ENCODE measurements at places on chromosomes 5 and 9.

DNA sequence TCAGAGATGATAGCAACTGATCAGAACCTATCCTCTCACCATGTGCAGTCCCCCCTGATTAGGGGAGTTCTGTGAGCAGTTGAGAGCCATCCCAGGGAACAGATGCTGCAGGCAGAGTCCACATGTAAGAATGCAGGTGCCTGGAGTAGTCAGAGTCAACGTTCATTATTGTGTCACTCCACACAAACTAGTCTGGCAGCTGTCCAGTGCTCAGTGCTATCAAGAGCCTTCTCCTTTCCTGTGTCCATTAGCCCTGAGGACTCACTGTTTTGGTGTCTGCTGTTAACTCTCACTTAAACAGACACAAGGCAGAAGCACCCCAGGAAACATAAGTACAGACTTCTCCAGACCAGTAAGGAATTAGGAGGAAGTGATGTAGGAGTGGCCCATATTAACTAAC, 2.5 kb downstream of the SH3TC2 start:
- no peak overlapping the region for H3K4me3 ChIP-seq
- DNase-seq = no peak
- H3K36me3 ChIP-seq = no peaks in the 10 kb centered on the region
- no peak overlapping the region for H3K27ac ChIP-seq
- peaks cover 28% of the 10 kb centered on the region for H3K4me1 ChIP-seq

DNA sequence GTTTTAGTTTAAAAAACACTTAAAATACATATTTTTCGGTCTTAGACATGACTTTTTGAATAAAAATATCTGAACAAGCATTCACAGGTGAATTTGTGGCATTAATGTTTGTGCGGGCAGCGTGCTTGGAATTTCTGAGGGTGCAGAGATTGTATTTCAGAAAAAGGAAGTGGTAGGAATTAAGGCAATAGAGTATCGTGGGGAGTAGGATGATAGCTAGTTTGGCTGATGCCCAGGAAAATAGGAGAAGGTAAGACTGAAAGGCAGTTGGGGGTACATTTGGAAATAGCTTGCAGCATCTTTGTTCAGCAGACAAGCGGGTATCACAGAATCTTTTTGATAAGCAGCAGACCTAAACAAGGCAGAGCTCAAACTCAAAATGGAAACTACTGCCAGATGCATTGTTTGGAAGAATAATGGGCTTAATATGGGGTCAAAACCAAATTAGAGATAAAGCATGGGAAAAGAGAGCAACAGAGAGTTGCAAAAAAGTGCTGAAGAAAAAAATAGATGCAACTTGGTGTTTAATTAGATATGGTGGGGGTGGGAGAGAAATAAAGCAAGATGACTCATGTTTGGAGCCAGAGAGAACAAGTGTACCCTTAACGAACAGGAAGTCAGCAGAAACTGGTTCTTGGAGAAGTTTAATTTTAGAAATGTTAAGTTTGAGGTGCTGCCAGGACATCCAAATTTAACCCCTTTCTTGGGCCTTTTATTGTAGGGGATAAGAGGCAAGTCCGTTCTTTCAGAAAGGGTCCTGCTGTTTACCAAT, 85.7 kb upstream of the ARRDC3 start:
- H3K27me3 ChIP-seq = no peaks in the 10 kb centered on the region
- DNase-seq = no peak
- H3K36me3 ChIP-seq = no peaks in the 10 kb centered on the region

DNA sequence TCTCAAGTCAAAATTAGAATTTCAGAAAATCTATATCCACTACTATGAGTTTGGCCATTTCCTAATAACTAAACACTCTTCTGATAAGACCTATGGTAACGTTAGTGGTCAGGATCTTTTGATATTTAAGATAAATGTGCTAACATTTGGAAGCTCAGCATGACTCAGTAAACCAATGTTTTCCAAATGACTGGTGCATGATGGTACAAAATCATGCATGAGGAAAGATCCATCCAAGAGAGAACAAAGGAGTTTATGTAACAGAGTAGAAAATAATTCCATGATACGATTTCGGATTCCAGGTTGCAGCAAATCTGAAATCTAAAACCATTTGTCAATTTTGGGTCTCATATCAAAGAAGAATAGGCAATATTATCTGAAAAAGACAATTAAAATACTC, 279.2 kb downstream of the NSG2 start:
- no peak overlapping the region for H3K27ac ChIP-seq
- no peak for DNase-seq
- peaks cover 75% of the 10 kb centered on the region for H3K27me3 ChIP-seq
- H3K36me3 ChIP-seq = no peaks in the 10 kb centered on the region

GRCh38 chr5:122151640-122152039, 22.3 kb downstream of the ZNF474 start:
- H3K27me3 ChIP-seq = no peaks in the 10 kb centered on the region
- no peaks in the 10 kb centered on the region for H3K36me3 ChIP-seq
- H3K27ac ChIP-seq = peak overlapping the region; percentile 11
- peaks cover 6% of the 10 kb centered on the region for H3K4me1 ChIP-seq
- H3K4me3 ChIP-seq = no peak overlapping the region

- H3K4me3 ChIP-seq = peak overlapping the region; percentile 91
- peaks cover 16% of the 10 kb centered on the region for H3K4me1 ChIP-seq
- H3K27me3 ChIP-seq = no peaks in the 10 kb centered on the region
These were observed 779 bp downstream of the PKN3 start for GRCh38 chr9:128702949-128703615.

DNA sequence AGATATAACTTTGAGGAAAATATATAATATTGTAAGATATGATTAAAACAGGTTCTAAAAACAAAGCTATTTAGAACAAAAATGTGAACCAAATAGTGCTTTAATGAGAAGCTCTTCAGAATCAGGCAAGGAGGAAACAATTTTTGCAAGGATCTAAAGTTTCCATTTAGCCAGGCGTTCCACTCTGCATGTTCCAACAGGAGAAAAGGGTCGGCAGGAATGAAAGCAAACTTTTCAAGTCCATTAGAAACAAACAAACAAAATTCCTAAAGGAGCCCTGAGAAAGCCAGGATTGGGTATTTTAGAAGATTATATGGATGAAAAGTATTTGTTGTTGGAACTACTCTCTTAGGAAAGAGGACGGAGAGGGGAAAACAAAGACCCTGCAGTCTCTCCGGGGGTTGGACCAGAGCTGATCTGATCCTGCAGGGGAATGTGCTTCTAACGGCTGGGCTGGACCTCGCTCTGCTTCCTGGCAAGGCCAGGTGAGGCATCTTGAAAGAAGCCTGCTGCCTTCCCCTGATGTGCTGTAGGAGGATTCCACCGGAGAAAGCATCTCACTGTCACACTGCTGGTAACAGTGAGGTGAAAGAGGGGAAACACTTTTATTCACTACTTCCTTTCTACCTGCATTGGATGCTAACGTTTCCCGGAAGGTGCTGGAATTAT, 94.6 kb downstream of the PRRT1B start:
- peaks cover 42% of the 10 kb centered on the region for H3K4me1 ChIP-seq
- peak overlapping the region; percentile 19 for H3K27ac ChIP-seq
- peaks cover 20% of the 10 kb centered on the region for H3K36me3 ChIP-seq

- H3K27ac ChIP-seq = no peak overlapping the region
- H3K36me3 ChIP-seq = peaks cover 1% of the 10 kb centered on the region
- DNase-seq = no peak
These were observed 19.9 kb downstream of the CTNNA1 start for GRCh38 chr5:138772986-138773594.

DNA sequence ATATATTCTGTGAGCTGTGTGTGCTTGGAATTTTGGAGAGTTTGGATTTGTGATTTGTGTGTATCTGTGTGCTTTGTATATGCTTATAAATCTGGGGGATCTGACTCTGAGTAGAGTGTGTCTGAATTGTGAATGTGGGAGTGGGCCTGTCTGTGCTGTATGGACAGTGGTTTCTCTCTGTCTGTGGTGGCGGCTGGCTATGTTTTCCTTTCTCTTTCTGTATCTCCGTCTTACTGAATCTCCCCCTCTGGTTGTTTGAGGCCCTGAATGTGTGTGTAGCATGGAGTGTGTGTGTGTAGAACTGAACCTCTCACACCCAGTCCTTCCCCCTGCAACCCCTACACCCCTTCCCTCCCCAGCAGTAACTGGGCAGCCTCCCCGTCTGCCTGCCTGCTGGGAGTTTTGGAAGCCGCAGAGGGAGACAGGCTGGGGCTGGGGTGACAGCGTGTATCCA, 4.7 kb downstream of the CXXC5 start:
- H3K36me3 ChIP-seq = no peaks in the 10 kb centered on the region
- H3K27ac ChIP-seq = peak overlapping the region; percentile 86
- DNase-seq = no peak
- H3K4me3 ChIP-seq = peak overlapping the region; percentile 16
- H3K4me1 ChIP-seq = peaks cover 83% of the 10 kb centered on the region

DNA sequence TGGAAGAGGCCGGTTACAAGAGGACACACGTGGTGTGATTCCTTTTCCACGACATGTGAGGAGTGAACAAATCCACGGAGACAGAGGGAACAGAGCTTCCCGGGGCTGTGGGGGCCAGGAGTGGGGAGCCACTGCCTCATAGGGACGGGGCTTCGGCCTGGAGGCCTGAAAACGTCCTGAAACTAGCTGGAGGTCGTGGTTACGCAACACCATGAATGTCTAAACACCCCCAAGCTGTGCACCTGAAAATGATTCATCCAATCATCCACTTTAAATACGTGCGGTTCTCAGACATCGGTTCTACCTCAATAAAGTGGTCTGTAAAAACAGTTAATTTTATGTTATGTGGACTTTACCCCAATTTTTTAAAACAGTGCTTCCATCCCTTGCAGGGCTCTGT, 65.3 kb upstream of the PPP1R26 start:
- no peak overlapping the region for H3K27ac ChIP-seq
- peaks cover 32% of the 10 kb centered on the region for H3K27me3 ChIP-seq
- DNase-seq = peak; percentile 10

- DNase-seq = no peak
- no peak overlapping the region for H3K27ac ChIP-seq
- H3K36me3 ChIP-seq = no peaks in the 10 kb centered on the region
- H3K4me3 ChIP-seq = no peak overlapping the region
These were observed 146.5 kb upstream of the TLX3 start for GRCh38 chr5:171162596-171162995.

DNA sequence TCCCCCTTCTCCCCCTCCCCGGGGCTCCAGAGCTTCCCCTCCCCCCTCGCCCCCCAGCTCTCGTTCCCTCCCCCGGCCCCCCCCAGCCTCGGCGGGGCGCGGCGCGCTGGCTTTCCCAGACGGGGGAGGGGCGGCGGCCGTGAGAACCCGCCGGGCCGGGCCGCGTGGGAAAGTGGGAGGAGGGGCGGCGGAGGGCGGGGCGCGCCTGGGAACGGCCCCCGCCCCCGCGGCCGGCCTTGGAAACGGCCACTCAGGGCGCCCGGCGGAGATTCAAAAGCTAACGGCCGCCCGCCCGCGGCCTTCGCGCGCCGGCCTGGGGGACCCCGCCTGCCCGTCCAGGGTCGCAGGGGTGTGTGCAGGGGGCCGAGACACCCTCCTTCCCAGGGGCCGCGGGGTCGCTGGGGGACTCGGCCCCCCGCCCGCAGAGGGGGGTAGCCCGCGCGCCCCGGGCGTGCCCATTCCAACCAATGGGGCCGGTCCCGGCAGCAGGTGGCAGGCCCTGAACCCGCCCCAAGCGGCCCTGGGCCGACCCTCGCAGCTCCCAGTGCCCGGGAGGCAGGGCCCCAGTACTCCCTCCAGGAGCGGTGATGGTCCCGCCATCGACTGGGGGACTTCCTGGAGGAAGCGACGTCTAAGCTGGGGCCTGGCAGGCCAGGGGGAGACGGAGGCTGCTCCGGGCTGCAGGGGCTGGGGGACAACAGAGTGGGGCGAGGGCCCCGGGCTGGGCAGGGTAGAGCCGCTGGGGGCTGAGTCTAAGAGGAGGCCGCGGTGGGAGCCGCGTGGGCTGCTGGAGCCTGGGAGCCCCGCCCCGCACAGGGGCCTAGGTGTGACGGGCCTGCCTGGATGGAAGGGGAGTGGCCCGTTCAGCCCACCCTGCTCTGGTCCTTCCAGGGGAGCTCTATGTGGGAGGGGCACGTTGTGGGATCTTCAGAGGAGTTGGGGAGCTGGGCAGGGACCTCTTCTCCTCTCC, 14.2 kb upstream of the NRARP start:
- H3K36me3 ChIP-seq = no peaks in the 10 kb centered on the region
- peaks cover 69% of the 10 kb centered on the region for H3K4me1 ChIP-seq
- peak overlapping the region; percentile 46 for H3K4me3 ChIP-seq
- peak overlapping the region; percentile 8 for H3K27ac ChIP-seq
- DNase-seq = peak; percentile 65

DNA sequence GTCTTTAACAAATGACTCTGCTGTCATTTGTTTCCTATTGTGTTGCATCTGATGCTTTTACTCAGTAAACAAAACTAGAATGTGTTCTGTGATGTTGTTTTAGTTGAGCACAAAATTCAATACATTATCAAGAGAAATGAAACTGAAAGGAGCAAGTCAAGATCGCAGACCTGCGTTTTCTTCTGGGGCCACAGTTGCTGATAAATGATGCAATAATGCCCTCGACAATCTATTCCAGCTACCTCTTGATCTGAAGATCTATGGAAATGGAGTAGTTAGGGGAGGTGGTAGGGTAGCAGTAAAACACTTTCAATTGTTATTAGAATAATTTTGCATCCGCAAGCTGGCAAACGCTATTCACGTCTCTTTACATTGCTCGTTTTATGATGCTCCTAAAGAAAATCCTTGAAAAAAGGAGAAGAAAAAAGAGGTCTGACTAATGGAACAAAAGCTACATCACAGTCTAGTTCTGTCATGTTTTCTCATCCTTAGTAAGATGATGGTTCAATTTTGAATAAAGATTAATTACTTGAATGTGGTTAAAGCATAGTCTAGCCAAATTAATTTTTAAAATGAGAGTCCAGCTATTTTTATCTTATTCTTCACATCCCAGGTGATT, 1.6 kb downstream of the ZNF366 start:
- DNase-seq = no peak
- peak overlapping the region; percentile 27 for H3K4me3 ChIP-seq
- peaks cover 22% of the 10 kb centered on the region for H3K4me1 ChIP-seq
- H3K36me3 ChIP-seq = no peaks in the 10 kb centered on the region

DNA sequence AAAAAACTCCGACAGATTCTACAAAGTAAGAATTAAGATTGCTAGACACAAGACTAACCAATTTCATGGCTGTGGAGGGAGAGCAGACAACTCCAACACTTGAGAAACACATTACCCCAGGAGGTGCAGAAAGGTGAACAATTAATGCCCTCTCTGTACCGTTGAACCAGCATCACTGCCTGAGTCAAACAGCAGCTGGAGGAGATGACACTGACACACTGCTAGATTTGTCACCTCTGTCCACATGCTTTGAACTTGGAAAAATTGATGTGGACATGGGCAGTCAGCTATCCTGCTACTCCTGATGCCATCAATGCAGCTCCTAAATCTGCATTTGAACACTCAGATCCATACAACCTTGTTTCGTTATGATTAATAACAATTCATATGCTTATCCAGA, 51.7 kb downstream of the GPBP1 start:
- no peaks in the 10 kb centered on the region for H3K4me1 ChIP-seq
- no peak overlapping the region for H3K4me3 ChIP-seq
- H3K27ac ChIP-seq = no peak overlapping the region
- no peak for DNase-seq

Data from suprapubic skin (tissue), 4 donors.